ENCODE measurements at places on chromosomes 4 and X.

GRCh38 chrX:78545233-78545632 is 113.9 kb downstream of the RTL3 start:
- no peak for DNase-seq

DNA sequence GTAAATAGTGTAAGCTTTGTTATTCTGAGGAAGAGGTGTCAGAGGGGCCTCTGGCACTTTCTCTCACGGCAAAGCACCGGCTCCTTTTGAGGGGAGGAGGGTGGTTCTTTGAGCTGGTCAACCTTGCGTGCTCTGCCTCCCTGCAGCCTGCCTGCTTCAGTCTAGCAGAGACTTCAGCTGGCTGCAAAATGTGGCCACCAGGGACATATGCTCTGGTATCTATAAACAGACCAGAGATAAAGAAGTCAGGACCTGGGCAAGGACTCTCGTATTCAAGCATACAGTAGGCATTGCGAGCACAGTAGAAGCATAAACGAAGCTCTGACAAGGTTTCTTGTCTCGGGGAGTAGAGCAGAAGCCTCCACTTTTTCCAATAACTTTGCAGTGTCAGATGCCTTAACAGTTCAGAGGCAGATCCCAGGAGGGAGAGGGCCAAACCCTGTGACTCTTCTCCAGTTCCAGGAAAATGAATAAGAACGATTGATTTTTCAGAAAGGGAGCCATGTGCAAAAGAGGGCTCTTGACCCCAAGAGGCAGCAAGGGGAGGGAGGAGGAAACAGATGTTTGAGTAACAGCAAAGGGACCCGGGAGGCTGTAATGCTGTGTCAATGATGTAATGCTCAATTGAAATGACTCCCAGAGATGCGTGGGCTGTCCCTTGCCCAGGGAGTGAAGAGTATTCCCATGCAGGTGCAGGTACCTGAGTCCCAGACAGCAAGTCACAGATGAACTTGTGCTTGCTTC is 57.9 kb upstream of the TEX13D start:
- DNase-seq = no peak

DNA sequence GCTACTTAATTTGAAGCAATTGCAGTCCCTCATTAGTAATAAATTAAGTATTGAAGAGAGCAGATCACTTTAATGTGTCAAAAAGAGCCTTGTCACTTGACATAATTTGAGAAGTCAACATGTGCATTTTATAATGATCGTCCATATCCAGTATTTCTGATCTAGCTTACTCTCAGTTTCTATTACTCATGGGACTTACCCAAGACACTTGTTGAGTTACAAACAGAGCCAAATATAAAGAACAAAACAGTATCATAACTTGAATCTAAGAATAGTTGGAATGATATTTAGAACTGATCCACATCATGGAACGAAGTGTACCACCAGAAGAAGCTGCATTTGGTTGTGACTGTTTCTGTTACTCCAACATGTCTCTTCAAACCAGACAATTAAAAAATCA is 54.7 kb downstream of the SLITRK4 start:
- no peak for DNase-seq

GRCh38 chr4:140117947-140118346 is 36.0 kb downstream of the MAML3 start:
- DNase-seq = no peak

DNA sequence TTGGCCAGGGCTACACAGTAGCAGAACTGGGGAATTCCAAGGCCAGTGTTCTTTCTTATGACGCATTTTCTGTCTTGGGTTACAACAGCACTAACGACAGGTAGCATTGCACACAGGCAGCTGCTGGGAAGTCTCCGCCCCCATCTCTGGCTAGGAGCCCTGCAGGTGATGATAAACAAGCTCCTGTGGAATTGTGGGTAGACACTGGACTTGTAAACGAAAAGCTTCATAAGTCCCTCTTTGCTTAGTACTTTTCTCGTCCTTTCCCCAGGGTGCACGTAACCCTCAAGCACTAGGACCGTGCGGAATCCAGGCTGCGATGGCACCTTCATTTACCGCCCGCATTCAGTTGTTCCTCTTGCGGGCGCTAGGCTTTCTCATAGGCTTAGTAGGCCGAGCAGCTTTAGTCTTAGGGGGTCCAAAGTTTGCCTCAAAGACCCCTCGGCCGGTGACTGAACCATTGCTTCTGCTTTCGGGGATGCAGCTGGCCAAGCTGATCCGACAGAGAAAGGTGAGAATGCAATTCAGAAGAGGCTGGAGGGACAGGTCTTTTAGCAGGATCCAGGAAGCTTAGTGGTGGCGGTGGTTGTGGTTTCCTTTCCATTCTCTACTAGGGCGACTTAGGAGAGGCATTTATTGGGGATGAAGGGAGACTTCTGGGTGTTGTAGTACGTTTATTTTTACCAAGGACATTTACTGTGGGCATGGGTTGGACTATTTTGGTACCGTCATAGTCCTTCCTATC is at the start of gene FAAH2:
TSS of gene FAAH2 (plus strand) at position 200 of the 745 bp plus-strand sequence. CDS start at position 320, 120 bp downstream.
- peak; percentile 56 for DNase-seq

- no peak for DNase-seq
These were observed 633.1 kb upstream of the BOD1L1 start for GRCh38 chr4:14260591-14260990.

DNA sequence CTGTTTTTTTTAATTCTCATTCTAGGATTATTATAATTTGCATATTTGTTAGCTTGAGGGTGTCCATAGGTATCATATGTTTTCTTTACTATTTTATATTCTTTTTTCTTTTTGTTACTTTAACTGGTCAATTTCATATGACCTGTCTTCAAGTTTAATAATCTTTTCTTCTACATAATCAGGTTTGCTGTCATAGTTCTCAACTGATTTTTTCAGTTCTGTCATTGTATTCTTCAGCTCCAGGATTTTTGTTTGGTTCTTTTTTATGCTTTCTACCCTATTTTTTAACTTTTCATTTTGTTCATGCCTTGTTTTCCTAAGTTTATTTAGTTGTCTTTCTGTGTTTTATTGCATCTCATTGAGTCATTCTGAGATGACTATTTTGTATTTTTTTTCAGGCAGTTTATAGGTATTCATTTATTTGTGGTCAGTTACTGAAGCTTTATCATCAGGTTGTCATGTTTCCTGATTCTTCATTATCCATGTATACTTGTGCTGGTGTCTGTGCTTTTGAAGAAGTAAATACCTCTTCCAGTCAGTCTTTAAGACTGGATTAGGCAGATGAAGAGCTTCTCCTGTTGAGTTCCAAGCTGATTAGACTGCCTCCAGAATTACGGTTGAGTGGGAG is 220.3 kb upstream of the VEGFC start:
- no peak for DNase-seq

- no peak for DNase-seq
These were observed 81.6 kb downstream of the DTHD1 start for GRCh38 chr4:36363024-36363423.

- DNase-seq = no peak
These were observed 28.9 kb downstream of the STARD8 start for GRCh38 chrX:68676335-68676734.

- no peak for DNase-seq
These were observed 972.7 kb upstream of the AGA start for GRCh38 chr4:178414881-178415446.

DNA sequence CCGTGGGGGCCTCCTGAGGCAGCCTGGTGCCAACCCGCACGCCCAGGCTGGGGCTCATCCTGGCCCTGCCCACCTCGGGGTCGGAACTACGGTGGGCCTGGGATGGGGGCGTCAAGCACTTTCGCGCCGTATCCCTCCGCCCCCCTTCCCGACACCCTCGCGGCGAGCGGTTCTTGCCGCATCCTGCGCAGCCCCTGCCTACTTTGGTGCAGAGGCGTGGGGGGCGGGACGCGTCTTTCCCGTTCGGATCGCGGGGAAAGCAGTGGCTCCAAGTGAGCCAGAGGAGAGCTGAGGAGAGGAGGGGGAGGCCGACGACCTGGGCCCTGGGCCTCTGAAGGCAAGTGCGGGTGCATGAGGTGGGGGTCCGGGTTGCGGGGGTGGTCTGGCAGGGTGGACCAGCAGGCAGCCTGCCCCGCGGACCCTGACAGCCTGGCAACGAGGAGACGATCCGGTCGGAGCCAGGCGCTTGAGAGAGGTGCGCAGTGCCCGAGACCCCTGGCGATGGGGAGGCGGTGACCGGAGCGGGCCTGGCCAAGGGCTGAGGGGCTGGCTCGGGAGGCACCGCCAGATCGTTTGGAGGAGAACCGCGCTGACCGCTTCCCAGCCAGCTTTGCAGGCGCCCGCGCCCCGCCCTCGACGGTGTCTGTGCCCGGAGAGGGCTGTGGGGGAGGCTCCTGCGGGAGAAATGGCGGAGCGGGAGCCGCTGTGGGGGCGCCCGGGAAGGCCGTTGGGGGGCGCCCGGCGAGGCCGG is at the start of gene GPRASP2:
TSS of gene GPRASP2 (plus strand) at position 233 of the 751 bp plus-strand sequence. CDS start 2,422 bp downstream, outside the sequence.
- peak; percentile 52 for DNase-seq

DNA sequence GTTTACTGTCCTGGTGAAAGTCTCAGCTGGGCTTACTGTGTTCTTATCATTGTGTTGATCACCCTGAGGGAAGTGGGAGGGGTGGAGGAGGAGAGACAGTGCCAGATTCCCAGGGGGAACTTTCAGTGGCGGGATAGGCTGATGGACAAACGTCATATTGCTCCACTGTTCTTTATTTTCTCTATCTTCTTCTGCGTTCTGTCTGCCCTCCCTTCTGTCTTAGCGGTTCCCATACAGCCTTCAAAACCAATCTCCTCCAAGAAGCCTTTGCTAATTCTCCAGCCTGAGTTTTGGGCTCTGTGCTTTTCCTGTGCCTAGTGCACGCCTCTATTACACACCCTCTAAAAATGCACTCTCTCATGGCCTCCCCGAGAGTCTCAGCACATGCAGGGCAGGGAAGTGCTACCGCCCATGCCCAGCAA is 448.7 kb upstream of the FAT1 start:
- DNase-seq = no peak

DNA sequence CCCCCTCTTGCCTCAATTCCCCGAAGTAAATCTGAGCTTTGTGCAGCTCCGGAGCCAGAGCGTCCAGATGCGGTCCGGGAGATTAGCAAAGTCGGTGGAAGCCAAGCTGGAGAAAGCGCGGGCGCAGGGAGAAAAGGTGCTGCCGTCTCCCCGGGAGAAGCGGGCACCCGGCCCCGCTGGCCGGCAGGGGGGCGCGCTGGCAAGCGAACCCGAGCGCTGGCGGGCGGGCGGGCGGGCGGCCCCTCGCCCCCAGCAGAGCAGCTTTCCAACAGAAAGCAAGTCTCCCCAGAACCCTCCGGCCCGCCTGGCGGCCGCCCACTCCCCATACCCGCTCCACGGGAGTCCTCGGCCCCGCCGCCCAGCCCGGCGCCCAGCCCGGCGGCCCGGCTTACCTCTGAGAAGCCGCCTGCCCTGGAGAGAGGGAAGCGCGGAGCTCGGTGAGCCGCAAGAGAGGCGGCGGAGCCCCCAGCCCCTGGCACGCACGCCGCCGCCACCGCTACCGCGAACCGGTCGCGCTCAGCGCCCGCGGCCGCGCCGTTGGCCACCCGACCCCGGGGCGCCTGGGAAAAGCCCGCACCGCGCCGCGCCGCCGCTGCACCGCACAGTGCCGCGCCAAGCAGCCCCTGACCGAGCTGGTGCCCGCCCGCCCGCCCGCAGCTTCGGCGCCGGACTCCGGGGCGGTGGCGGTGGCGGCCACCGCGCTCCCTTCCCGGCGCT is 529 bp upstream of the CITED1 start:
- peak; percentile 30 for DNase-seq

GRCh38 chr4:116870686-116871085 is 214.7 kb downstream of the TRAM1L1 start:
- DNase-seq = no peak

DNA sequence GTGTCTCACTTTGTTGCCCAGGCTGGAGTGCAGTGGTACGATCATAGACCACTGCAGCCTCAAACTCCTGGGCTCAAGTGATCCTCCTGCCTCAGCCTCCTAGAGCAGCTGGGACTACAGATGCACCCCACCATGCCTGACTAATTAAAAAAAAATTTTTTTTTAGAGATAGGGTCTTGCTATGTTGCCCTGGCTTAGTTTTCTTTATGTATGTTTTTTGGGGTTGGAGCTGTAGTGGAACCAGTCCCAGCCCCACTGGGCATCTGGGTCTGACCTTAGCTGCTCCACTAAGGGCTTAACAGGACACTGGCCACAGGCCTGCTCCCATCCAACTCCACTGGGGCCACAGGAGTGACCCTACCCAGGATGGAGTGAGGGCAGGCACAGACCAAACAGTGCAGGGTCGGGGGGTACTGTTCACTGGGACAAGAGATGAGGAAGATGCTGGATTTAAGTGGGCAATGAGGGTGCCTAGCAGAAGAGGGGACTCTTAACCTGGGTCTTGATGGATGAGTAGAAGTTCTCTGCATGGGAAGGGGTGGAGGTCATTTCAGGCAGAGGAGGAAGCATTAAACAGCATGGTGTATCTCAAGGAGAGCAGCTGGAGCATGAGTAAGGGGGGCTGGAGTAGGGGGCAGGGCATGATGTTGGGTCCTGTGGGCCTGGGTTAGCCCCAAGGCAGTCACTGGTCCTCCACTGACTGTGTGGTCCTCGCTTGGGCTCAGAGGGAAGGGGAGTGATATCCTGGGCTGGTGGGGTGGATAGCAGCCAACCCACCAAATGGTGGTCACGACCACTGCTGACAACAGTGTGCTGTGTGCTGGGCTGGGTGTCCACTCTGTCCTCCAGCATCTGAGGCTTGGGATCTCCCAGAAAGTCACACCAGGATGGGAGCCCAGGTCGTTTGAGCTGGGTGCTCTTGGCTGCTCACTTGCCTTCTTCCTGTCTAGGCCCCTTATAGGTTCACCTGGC is 24.1 kb upstream of the ADD1 start:
- DNase-seq = no peak

- DNase-seq = no peak
These were observed 1183.0 kb downstream of the TECRL start for GRCh38 chr4:63226229-63226628.

- DNase-seq = no peak
These were observed 153.9 kb downstream of the CCNG2 start for GRCh38 chr4:77310931-77311330.

GRCh38 chr4:186240848-186241491 is 13.7 kb downstream of the KLKB1 start:
- DNase-seq = peak; percentile 8

- DNase-seq = no peak
These were observed 55.6 kb upstream of the CCSER1 start for GRCh38 chr4:90071289-90072235.

- DNase-seq = no peak
These were observed 48.8 kb downstream of the BMX start for GRCh38 chrX:15549189-15550012.

- no peak for DNase-seq
These were observed 500.3 kb downstream of the TRIML1 start for GRCh38 chr4:188639479-188640100.

DNA sequence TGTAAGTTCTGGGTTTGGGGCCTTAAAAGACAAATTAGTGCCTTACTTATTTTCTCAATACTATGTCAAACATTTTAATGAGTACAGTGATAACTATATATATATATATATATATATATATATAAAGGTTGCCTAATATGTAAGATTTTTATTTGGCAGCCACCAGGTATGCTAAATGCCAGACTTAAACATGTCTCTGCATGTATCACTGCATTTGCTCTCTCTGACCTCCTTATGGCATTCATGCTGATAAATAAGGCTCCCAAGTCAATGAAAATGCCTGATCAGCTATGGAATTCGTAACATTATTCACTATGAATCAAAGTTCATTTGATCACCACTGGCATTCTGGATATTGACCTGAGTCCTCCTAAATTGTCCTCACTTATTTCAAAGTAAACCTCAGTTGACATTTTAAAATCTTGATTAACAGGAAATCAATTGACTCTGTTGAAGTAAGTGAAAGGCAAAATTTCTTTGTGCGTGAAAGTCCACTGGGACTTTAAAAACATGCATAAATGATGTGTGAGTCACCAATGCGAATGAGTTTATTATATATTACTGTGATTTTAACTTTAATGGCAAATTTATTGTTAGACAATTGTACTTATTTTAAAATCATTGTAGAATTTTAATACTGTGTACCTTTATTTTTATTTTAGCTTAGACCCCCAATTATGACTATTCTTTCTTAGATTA is 29.2 kb upstream of the AREG start:
- no peak for DNase-seq

- DNase-seq = no peak
These were observed 67.0 kb upstream of the CXorf51A start for GRCh38 chrX:146881521-146881920.
